ENCODE measurements at places on chromosomes 5 and 9.

- no peak for DNase-seq
These were observed 3.0 kb upstream of the GLRX start for GRCh38 chr5:95825495-95825894.

DNA sequence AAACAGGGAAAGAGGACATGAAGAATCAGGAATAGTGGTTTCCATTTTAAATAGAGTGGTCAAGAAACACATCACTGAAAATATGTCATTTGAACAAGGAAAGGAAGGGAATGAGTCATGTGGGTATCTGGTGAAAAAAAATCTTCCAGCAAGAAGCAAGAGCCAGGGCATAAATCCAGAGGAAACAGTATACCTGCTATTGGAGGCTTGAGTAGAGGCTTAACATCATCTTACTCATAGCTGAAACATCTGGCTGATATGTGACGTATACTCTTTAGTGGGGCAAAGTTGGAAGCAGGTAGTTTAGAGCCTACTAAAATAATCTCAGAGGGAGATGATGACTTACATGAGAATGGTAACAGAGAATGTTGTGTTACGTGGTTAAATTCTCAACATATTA lies 517.2 kb downstream of the CAAP1 start:
- no peak for DNase-seq

DNA sequence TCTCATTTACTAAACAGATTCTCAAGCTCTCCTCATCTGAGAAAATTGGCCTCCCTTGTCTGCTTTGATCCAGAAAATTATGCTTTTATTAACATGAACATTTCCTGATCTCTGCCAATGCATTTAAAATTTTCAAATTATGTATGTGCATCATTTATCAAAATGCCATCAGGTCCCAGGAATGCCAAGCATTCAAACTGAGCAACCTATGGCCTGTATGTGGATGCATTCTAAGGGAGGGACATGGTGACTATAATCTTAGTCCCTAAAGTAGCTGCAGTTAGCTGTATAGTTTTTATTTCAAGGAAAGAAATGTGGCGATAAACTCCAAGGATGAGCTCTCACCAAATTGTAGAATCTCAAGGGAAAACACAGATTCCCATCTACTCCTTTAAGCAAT lies 9.7 kb upstream of the RORB start:
- DNase-seq: no peak

GRCh38 chr5:181235323-181235688 lies 8.4 kb downstream of the RACK1 start:
- DNase-seq: no peak

- no peak for DNase-seq
These were observed 140.9 kb upstream of the TLX3 start for GRCh38 chr5:171168171-171168570.

Measured in stimulated activated CD8-positive, alpha-beta memory T cell treated with anti-CD3 and anti-CD28 coated beads, Interleukin-4, amount 100 ng/mL, for 48 hours (primary cell).